NCI-H69 (cell line): ENCODE measurements at places on chromosomes 3 and 15.

DNA sequence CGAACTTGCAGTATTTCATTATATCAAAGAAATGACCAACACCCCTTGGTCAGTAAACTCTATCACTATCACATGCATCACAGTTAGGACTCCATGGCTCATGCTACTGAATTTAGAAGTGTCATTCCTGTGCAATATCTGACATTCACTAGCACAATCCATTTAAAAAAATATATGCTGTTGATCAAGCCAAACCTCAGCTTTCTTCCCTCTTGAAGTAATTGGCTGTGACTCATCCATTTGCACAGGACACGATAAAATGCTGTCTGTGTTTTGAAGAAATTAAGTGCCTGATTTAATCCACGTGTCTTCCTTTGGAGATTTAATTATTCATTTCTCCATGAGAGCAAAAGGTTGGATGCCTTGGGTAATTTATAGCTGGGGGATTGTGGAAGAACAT is 38.9 kb downstream of the CPNE4 start:
- no peak for DNase-seq

DNA sequence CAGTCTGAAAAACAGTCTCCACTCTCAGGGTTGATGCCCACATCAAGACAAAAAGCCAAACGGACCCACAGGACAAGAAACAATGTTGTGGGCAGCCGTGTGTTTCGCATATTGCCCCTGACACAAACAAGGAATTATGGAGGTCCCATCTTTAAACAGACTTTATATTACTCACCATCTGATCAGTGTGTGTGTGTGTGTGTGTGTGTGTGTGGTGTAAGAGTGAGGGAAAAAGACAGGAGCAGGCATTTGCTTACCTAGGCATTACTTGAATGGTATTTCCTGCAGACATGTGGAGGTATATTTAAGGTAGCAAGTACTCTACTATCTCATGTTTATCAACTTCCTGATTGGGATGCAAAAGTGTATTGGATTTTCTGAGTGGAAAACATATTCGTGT is 136.3 kb downstream of the TMCO5A start:
- DNase-seq, result no peak

- peak; percentile 15 for DNase-seq
These were observed 9.8 kb upstream of the MEF2A start for GRCh38 chr15:99556011-99556410.

GRCh38 chr15:98455904-98456303 is 192.4 kb upstream of the IGF1R start:
- DNase-seq, result no peak

- no peak for DNase-seq
These were observed 169.8 kb downstream of the CD47 start for GRCh38 chr3:107921038-107921437.

GRCh38 chr15:79058260-79058850 is 32.2 kb downstream of the RASGRF1 start:
- DNase-seq, result no peak

GRCh38 chr15:69400850-69401249 is 13.3 kb upstream of the KIF23 start:
- no peak for DNase-seq

DNA sequence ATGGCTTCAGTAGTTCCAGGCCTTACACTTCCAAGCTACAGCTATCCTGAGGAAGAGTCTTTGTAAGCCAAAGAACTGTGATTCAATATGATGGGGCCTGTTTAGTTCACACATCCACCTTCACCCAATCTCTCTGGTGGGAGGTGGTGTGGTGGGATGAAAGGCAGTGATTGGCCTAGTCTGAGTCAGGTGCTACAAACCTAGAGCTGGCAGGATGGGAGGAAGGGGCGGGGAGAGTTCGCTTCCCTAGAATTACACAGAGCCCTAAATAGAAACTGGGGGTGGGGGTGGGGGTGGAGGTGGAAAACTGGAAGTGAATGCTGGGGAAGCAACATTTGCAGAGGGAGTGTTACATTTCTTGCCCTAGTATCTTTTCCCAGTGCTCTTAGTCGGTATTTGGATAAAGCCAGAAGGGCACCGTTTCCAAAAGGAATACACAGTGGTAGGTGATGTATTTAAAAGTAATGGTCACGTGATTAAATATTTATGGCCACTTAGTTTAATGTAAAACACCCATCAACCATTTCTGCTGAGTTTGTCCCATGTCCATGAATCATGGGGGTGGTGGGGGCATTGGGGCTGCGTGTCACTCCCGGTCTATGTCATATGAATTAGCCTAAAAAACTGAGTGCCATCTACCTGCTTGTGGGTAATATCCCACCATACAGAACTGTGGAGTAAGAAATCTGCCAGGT is 247.6 kb upstream of the PROK2 start:
- no peak for DNase-seq

DNA sequence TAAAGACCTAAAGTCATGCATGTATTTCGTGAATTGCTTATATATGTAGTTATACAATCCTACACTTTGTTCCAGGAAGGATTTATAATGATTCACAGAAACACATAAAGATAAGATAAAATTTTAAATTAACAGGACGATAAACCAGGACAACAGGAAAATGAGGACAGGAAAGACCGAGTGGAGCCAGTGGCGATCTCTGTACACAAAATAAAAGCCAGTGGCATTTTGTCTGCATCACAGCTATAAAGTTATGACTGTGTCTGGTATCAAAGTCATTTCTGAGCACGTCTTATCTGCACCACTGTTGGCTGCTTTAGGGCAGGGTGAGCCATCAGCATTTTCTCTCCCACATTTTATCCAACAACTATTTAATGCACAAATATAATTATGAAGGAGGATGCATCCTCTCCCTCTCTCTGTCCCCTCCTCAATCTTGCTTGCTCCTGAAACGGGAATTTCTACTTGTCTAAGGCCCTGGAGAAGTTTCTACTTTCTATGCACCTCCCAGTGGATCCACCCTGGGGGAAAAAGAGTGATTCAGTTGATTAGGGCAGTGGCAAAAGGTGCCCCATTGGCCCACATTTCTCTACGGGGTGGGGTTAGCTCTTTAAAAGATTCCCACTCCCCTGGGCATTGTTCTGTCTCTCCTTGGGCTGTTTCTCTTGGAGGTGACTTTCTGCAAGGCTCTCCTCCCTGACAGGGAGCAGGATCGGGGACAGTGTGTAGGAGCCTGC is 159.4 kb upstream of the UBE2E1 start:
- DNase-seq, result no peak

- DNase-seq, result no peak
These were observed 37.5 kb upstream of the MCTP2 start for GRCh38 chr15:94193906-94194305.

DNA sequence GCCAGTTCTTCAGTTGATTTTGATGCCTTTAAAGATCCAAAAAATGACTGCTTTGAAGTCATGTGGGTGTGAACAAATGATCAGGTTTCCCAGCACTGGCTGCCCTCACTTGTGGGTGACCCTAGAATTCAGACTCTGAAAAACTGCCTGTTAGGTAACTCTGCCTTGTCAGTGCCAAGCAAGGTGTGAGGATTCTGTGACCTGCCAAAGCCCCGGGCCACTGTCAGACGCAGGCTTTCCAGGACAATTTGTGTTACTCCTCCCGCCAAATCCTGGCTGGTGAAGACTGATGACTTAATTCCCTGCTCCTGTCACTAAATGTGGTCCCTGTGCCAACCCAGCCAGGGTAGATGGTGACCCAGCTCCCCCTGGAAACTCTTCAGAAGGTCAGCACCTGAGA is 99.2 kb upstream of the PSMD6 start:
- no peak for DNase-seq

- no peak for DNase-seq
These were observed 53.6 kb upstream of the LRRFIP2 start for GRCh38 chr3:37227870-37228549.

DNA sequence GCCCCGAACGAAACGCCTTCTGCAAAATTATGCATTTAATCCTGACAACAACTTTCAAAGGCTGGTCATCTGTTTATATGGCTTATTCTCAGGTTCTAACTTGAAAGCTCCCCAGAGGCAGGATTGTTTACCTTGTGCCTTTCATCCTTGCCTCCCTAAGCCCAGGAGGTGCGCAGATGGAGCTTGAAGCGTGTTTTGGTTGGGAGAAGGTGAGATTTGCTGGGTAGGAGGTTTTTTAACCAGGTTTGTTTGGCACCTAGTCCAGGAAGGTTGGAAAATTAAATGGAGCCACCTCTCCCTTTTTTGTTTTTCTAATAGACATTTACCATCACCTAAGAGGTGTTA is 675 bp downstream of the TSEN2 start:
- DNase-seq, result peak; percentile 63

DNA sequence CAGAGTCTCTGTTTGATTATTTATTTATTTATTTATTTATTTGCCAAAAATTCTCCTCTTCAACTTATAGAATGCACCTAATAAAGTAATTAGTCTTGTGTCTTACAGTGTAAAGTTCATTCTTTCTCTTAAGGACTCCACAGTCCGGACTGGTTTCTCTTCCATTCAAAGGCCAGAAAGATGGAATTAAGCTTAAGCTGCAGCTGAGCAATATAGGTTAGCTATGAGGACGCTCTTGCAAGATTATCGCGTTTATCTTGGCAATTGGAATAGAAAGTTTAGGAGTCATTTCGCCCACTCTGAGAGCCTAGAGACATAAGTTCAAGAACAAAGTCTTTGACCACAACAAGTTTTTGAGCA is 15.0 kb downstream of the TAGLN3 start:
- no peak for DNase-seq

DNA sequence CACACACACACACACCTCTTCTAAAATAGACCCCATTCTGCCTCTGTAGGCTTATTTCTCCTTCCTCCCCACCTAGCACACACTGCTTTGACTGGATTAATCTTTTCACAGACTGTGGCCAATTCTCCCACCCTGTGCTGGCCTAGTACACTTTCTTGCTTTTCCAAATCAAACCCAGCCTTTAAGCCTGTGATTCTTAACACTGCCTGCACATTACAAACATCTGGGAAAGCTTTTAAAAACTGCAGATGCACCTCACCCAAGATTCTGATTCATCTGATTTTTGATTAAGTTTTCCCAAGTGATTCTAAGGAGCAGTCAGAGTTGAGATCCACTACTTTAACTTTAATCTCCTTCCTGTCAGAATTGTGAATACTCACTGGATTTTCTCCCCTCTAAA is 12.8 kb downstream of the CSNK1G1 start:
- DNase-seq, result no peak

DNA sequence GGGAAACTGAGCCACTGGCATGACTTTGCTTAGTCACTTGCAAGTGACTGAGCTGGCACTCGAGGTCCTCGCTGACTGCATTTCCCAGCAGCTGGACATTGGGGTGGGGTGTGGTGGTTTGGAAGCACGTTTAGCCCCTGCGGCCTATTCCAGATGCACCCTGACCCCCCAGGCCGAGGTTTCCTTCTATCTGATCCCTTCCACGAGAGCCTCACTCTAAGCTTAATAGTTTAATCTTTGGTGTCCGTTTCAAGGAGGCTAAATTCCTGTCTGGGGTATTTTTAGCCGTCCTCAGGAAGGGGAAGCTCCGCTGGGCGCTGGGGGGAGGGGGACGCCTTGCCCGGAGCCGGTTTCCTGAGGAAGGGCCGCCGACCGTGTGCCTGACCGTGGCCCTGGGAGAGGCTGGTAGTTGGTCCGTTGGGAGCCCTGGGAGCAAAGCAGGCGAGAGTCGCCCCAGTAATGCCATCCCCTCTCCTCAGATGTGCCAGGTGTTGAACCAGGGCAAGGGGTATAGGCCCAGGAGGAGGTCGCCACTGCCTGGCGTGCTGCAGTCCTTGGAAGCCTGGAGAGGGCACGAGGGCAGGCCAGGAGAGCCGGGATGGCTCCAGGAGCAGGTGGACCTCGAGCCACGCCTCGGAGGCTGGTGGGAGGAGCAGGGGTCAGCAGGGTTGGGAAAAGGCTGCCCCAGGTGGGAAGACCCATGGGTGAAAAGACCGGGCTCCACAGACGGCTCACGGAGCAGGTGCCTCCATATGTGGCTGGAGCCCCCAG is 37.2 kb downstream of the IDH2 start:
- DNase-seq, result no peak

DNA sequence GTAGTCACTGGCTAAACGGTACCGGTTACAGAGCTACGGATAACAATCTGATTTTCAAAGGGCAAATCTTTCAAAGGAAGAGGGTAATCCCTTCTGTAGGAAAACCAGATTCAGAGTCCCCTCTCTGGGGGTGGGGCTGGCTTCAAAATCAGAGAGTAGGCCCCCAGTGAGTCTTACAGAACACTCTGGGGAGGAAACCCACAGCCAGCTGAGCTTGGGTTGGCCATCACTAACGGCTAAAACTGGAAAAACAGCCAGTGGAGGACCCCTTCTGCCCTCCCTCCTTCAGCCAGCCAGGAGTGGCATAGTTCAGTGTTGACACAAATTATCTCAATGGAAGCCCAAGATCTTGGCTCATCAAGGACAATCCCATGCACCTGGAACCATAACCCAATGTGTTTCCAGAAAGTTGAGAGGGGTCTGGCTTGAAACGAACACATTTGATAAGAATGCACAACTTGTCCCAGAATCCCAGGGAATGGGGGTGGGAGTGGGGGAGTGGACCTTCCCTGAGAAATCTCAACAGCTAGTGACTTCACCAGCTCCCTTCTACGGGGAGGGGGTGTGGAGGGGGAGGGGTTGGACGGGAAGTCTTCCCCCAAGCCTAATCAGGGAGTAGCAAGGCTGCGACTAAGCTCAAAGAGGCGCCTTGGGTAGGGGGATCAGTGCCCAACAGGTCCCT is 1.0 kb downstream of the RASL12 start:
- no peak for DNase-seq

DNA sequence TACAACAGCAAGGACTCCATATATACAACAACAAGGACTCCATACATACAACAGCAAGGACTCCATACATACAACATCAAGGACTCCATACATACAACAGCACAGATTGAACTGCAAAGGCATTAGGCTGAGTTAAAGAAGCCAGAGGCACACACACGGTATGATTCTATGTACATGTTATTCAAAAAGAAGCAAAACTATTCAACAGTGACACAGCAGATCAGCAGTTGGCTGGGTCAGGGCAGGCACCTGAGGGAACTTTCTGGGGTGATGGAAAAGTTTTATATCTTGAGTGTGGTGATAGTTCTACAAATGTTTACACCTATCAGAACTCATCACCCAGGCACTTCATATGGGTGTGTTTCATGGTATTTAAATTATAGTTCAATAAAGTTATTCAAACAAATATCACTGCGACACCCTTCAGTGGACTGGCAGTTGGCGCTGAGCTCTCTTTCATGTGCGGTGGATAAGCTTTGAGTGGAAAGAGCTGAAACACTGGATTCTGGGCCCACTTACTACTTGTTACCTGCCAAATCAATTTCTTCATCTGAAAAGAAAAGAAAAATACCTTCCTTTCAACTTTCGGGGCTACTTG is 28.0 kb downstream of the RFTN1 start:
- no peak for DNase-seq

DNA sequence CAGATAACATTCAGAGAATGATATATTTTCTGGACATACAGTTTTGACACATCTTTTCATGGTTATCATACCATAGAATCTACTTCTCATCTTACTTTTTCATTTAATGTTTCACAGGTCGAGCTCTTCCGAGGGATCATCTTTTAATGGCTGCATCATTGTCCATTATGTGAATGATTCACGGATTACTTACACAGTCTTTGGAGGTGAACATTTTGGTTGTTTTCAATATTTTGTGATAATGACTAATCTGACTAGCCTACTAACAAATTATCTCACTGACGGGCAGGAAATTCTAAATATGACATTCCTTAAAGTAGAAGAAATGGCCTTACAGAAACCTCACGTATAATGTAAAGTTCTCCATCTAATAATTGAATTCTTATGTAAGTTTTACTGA is 209.1 kb upstream of the STRIT1 start:
- no peak for DNase-seq
